Cortex of kidney (tissue), 1 donor: ENCODE measurements at places on chromosomes 11 and 22.

DNA sequence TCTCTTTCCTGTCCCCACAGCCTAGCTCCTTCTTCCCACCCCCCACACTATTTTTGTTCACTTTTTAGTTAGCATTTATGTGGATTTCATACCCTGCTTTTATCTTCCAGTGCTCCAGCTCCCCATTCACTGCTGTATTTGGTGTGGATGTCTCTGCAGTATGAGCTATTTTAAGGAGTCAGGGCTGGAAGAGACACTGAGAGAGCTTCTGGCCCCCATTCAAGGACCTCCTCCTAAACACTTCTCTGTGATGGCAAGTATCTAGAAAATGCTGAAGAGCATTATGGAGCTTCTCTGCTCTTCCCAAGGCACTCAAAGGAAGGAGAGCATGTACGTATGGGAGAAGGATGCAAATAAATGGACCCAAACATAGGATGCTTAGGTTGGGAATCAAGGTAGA is 79.5 kb downstream of the RAB30 start:
- DNase-seq = no peak

DNA sequence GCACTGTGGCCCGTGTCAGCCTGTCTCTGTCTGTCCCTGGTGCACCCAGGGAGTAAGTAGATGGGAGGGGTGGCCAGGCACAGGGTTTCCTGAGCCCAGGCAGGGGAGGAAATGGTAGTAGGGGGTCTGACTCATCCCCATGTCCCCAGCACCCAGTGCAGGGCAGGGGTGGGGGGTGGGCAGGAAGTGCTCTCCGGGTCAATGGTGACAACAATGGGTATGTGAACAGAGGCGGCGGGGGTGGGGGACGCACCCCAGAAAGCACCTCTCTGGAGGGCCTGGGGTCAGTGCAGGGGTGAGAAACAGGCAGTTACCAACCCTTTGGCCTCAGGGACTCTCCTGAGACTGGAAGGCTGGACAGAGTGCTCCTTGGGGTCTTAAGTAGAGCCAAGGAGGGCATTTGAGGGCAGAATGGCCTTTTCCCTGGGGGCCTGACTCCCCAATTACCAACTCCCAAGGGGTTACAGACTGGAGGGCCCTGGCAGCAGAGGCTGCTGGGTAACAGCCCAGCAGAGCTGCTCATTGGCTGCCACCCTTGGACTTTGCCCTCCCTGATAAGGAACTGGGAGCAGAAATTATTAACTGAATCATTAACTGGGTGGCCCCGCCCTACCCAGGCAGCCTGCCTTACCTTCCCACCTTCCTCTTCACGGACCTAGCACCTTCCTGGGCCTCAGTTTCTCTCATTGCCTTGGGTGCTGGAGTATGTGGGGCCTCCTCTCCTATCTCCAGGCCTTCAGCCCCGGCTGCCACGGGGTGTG is 4.2 kb downstream of the MYRF start:
- DNase-seq = no peak

DNA sequence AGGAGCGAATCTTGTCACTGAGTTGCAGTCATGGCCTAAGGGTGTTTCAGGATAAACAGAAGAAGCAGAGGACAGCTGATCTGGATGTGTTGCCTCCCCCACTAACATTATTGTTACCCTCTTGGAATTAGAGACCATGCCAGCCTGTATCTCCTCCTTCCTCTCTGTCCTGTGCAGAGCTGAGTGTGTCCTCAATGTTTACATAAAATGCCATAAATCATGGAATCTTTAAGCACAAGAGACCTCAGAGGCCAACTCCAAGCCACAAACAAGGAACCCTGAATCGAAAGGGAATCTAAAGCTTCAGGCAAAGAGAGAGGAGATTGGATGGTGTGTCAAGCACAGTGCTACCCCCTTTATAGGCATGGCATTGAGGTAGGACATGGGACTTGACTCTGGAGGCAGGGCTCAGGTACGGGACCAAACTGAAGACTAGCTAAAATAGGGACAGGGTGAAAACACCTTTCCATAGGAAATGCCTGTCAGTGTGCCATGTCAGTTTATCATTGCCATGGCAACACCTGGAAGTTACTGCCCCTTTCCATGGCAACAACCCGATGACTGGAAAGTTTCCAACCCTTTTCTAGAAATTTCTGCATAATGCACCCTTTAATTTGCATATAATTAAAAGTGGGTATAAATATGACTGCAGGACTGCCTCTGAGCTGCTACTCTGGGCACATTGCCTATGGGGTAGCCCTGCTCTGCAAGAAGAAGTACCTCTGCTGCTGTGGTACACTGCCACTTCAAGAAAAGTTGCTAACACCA is 489.7 kb downstream of the MIAT start:
- no peak for DNase-seq

DNA sequence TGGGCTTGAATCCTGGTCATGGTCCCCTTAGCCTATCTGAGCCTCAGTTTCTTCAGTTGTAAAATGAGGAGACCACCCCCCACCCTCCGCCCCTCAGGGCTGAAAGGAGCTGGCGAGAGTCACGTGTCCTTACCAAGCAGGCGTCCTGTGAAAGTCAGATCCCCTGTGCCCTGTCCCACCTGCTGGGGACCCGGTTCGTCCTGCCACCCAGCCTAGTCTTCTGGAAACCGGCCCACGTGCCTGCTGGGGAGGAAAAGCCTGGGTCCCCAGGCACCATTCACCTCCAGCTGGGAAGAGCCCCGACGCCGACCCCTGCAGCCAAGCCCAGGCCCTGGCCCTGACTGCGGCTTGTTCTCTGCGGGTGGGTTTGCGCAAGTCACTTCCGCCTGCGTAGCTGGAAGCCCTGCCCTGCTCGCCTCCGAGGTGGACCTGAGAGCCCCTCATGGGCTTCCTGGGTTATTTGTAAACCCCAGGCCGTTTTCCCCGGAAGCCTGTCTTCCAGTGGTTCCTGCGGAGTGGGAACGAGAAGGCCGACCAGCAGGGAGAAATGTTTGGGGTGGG is 679 bp upstream of the SSH3 start:
- DNase-seq = no peak

GRCh38 chr11:19418221-19418620 is 177.5 kb upstream of the E2F8 start:
- DNase-seq = no peak

- no peak for DNase-seq
Observed at GRCh38 chr11:110903830-110904229, 191.6 kb upstream of the ARHGAP20 start.

DNA sequence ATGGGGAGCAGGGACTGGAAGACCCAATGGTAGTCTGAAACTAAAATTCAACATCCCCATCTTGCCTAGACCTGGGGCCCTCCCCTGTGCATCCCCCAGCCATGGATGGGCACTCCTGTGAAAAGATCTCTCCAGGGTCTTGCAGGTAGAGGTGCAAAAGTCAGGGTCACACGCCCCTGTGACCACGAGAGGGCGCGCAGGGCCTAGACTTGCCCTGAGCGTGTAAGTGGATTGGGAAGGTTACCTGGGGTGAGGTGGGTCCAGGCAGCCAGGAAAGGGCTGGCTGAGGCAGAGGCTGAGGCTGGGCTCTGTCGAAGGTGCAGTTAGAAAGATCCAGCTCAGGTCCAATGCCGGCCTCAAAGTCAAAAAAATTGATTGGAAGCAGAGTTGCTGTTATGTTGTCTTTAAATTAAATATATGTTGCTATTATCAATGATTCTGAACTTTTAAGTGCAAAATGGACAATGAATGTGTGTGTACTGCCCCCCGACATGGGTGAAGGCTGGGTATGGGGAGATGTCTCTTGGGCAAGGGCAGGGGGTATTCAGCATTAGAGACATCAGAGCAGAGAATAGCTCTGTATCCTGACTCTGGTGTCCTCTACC is 4.8 kb upstream of the POU2F3 start:
- no peak for DNase-seq

DNA sequence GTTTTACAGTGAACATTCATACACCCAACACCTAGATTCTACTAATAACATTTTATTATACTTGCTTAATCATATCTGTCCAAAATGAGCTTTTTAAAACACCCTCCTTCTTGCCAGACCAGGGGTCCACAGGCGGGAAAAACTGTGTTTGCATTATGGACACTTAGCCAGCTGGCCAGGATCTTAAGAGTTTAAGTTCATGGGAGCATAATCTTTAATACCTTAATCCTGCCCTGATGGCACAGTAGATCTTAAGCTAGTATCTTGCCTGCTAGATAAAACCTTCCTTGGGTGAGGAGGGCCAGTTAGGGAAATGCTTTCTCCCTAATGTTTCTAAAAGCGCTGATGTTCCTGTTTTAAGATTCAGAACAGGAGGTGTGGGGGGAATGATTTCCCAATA is 13.1 kb upstream of the CCDC134 start:
- DNase-seq = no peak

GRCh38 chr11:47532597-47533213 is 20.2 kb downstream of the CELF1 start:
- no peak for DNase-seq

GRCh38 chr22:48483764-48484528 is 1343.7 kb downstream of the BRD1 start:
- no peak for DNase-seq

DNA sequence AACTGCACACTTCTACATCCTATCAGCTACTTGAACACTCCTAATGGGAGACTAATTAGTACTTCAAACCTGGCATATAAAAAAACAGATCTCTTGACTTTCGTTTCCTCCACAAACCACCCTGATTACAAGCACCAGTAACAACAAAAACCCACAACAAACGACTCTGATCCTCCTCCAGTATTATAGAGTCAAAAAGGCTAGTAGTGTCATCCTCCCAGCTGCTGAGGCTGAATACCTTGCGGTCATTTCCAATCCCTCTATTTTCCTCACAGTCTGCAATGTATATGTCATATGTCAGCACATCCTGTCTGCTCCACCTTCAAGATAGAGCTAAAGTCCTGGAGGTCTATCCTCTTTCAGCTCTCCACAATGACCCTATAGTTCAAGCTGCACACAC is 688.9 kb upstream of the RAG2 start:
- no peak for DNase-seq

GRCh38 chr11:12901874-12902481 is 107.1 kb upstream of the RASSF10 start:
- no peak for DNase-seq

DNA sequence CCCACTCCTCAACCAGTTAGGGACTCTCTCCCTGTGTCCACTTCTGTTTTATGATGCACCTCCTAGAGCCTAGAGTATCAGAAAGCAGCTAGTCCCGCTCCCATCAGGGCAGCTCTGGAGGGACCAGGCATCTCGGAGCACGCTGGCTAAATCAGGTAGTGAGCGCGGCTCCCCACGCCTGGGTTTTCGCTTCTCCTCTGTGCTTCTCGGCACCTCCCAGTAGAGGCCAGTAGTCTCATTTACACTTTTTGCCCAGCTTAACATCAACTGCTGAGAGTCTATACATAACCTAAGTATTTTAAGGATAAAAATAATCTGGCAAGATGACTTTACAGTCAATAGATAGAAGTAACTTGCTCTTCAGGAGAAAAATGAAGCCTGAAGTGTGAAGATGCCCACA is 473.8 kb downstream of the OPCML start:
- DNase-seq = no peak

GRCh38 chr11:839875-840617 is 2.3 kb downstream of the POLR2L start:
- DNase-seq = no peak

GRCh38 chr22:20268279-20269012 is at the start of gene RTN4R:
RTN4R (minus strand) TSS chr22:20268318; CDS start chr22:20268092, 226 bp downstream.
- DNase-seq = no peak

GRCh38 chr22:32706149-32706548 is 95.4 kb upstream of the TIMP3 start:
- no peak for DNase-seq
